Stimulated activated CD8-positive, alpha-beta memory T cell treated with anti-CD3 and anti-CD28 coated beads, Interleukin-15, amount 100 ng/mL, for 48 hours (primary cell): ENCODE measurements at places on chromosomes 12 and 14.

- DNase-seq = no peak
Observed at GRCh38 chr12:68031881-68032739, 42.9 kb downstream of the IFNG-AS1 start.

GRCh38 chr14:43003845-43004244, 1397.2 kb downstream of the LRFN5 start:
- DNase-seq = no peak

DNA sequence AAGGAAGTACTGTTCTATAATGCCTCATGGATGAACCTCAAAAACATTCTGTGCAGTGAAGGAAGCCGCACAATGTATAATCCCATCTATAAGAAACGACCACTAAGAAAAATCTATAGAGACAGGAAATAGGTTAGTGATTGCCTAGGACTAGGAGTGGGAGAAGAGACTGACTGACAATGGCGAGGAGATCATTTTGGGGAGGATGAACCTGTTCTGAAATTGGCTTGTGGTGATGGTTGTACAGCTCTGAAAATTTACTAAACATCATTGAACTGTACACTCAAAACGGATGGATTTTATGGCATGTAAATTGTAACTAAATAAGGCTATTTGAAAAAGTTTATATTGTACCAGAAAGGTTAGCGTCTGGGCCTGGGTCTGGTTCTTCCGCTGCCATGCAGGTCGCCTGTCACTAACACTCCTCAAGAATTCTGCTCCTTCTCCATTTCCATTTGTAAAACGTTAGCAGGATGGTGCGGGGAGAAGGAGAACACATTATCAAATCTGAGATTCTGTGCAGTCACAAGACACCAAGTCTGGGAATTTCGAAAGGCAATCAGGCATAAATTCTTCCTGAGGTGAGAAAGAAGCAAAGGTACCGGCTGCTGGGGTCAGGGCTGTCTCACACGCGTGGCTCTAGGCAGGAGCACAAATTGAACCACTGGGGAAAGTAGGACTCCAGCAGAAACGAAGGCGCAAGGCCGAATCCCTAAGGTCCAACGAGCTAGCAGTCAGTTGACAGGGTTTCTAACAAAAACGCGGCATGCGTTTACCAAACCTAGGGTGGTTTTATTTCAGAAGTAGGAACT, 845 bp upstream of the COCH start:
- no peak for DNase-seq

GRCh38 chr12:24997496-24997895, 48.6 kb upstream of the BCAT1 start:
- DNase-seq = no peak

- no peak for DNase-seq
Observed at GRCh38 chr12:130051900-130052299, 110.4 kb upstream of the FZD10 start.

GRCh38 chr14:23388996-23389395, 12.2 kb downstream of the CMTM5 start:
- DNase-seq = no peak
